ENCODE measurements at places on chromosomes 1 and 21.

GRCh38 chr1:186042230-186042629 lies 308.0 kb downstream of the HMCN1 start:
- DNase-seq, result no peak

DNA sequence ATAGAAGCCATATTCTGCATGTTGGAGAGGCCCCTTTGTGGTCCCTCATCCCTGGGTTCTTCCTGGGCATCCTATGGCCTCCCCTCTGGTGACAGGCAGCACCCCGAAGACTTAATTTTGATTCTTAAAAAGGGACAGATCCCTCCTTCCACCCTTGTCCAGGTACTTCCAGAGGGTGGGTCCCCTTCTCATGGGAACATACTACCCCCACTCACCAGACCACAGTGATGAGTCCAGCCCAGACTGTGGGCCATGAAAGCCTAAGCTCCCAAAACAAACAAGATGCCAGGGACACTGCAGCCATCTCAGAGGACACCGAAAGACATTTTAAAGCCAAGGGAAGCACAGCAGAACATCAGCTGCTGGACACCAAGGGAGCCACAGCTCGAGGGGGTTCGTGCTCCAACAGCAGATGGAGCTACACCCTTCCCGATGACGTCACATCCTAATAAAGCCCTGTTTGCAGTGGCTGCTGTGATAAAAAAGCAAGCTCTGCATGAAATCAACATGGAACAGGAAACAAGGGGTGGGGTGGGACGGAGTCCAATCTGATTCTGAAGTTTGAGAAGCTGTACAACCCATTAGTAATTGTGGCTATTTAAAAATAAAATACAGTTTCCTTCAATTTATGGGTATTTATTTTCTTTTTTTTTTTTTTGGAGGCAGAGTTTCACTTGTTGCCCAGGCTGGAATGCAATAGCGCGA lies 32.4 kb downstream of the GNB1 start:
- DNase-seq, result no peak

DNA sequence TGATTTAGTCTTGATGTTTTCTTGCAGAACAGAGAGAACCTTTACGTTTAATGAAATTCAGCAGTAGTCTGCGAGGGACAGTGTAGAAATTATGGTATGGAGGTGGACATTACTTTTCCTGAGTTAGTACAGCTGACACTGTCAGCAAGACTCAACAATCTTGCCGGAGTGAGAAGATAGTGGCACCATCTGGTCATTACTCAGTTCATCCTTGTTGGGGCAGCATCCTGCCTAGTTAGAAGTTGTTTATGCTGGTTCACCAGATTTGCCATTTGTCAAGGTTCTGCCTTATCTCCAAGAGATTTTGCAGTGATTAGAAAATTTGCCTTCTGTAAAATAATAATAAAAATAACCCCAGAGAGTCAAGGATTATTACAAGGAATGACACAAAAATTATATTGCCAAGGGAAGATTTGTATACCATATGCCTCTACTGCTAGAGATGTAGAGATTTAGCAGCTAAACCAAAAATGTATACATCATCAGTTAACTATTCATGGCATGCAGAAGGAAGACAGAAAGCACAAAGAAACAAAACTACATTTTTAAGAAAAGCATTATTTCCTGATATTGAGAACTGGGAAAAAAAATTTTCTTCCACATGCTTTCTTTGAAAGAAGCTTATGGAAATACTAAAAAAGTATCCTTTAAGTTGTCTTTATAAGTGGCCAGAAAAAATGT lies 1967.4 kb downstream of the NCAM2 start:
- no peak for DNase-seq

DNA sequence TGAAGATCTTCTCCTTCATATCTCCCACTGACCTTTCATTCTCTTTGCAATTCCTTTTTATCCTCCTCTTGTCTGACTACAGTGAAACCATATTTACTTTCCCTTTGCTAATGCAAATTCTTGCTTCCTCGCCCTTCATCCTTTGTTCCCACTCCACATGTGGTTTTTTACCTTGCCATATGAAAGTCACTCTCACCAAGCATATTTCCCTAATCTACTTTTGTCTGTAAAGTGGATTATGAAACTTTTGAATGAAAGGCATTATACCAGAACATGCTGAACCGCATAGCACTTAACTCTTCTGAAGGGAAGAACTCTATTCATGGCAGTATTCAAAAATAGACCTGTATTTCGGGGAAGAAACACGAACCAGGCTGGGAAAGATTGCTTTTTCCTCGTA lies 8.0 kb upstream of the TMPRSS15 start:
- no peak for DNase-seq

- DNase-seq, result no peak
Observed at GRCh38 chr21:14452727-14453241, 69.8 kb upstream of the HSPA13 start.

DNA sequence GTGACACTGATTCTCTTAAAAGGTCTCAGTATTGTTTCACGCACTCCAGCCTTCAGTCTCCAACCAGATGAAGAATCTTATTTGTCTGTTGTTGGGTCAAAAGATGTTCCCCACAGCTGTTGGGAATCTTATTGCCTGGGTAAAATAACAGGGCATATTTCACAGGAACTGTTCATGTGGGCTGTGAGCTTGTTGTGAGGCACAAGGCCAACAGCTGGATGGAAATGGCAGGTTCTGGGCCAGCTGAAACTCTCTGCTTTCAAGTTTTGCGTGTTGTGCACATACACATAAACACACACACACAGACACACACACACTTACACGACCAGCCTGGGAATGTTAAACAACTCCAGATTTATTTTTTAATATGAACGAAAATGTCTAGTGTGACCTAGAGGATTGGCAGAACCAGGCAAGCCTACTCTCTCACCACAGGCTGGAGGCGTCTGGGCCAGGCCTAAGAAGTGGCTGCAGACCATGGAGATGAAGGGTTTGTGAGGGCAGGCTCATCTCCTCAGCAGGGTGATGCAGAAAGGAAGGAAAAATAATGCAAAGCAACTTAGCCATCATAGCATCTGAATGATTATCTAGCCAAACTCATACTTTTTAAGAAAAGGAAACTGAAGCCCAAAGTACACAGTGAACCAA lies 357.0 kb downstream of the TTLL7 start:
- no peak for DNase-seq

DNA sequence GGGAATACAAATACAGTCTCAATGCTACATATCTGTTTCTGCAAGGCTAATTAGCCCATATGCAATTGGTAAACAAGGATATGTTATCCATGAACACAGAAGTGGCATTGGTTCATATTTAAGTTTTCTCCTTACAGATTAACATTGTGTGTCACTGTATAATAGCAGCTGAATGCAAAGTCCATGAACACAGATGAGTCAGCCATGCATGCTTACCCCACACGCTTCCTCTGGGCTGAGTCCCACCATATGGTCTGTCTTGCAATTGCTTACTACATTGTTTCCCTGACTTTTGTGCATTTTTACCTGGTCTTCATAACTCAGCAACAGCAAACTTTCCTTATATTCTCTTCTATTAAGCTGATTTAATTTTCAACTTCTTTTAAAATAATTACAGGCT lies 41.5 kb upstream of the TSNAX start:
- no peak for DNase-seq

Measured in NCI-H526 (cell line).